ENCODE measurements at places on chromosomes 7 and 10. TPM values are rescaled to one million over a fixed set of nuclear protein-coding genes. Genes with fewer than 3 reads are reported as not detected.

GRCh38 chr7:30920584-30921539 is 9.2 kb downstream of the AQP1 start:
- DNase-seq, result no peak

DNA sequence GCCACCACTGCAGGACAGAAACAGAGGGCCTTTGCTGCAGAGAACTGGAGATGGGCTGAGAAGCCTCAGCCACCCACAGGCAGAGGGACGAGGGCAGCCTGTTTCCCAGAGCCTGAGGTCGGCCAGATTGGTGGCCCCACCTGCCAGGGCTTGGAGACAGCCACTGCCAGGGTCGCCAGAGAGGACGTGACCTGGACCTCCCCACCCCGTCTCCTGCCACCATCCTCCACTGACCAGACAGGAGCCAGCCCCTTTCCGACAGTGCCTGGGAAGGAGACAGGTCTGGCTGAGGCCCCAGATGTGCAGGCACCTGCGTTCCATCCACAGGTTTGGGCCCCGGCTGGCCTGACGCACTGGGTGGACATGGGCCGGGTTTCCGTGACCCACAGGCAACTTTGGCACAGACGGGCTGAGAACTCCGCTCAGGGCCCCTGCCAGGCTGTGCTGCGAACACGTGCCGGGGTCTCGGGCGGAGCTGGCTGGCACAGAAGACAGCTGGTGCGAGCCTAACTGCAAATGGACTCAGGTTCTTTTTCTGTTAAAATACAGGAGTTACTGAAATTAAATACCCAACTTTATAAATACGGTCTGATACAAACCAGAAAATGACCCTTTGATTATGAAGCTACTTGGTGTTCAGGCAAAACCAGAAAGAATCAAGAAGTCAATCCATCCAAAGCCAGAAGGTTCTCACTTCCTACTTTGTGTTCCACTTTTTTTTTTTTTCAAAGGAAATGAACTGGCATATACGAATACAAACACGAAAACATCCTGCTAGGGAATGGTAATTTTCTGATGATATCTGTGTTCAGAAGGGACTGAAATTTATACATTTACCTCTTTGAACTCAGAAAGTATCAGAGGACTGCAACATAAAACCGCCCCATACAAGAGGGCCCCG is 6.9 kb downstream of the COX19 start:
- no peak for DNase-seq

The AQP1 gene
- 18.4 TPM for total RNA-seq

- DNase-seq, result no peak
Observed at GRCh38 chr7:99990460-99990852, 14.6 kb upstream of the AZGP1 start.

- DNase-seq, result no peak
Observed at GRCh38 chr10:98921316-98921715, 314.3 kb downstream of the HPSE2 start.

DNA sequence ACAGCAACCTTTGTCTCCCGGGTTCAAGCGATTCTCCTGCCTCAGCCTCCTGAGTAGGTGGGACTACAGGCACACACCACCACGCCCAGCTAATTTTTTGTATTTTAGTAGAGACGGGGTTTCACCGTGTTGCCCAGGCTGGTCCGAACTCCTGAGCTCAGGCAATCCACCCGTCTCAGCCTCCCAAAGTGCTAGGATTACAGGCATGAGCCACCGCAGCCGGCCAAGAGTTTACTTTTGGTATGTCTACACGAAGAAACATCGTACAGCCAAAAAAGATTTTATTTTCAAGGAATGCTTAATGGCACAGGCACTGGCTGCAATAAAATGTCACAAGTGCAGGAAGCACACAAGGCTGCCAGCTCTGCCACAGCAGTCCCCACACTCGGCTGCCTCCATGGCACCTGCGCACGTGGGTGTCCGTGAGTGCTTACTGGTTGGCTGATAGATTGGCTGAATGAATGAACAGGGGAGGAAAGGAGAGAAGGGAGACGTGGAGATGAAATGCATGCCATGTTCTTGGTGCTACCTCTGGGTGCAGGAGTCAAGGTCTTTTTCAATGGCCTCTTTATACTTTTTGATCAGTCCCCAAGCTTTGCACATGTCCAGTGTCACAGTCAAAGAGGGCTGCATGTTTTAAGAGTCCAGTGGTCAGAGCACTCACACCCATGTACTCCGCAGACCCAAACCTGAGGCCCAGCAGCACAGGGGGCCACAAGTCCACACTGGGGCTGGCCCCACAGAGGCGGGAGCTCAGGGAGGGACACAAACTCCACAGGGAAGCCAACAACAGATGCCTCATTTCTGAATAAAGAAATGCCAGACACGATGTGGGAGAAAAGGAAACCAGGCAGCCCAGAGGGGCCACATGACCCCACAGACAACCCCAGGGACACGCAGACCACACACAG is 198.2 kb downstream of the MAD1L1 start:
- DNase-seq, result no peak

The CRYGN gene
- total RNA-seq, result 1.2 TPM

The SPDYE9 gene
- not detected for total RNA-seq

DNA sequence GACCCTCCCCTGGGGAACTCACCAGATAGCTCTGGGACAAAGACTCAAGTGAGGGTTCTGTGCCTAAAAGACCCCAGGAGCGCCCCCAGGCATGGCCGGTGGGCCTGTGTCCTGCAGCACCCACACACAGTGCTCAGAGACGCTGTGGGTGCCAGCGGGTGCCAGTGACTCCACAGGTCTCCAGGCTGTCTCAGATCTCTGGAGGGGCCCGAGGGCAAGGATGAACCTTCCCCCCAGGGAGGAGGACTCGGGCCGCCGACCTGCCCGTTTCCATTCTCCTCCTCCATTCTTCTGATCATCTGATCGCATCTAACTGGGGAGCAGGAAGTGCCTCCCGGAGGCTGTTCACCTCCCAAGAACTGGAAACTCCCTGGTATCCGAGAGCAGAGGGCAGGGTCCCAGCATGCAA is 980 bp downstream of the ADAM8 start:
- DNase-seq, result no peak

DNA sequence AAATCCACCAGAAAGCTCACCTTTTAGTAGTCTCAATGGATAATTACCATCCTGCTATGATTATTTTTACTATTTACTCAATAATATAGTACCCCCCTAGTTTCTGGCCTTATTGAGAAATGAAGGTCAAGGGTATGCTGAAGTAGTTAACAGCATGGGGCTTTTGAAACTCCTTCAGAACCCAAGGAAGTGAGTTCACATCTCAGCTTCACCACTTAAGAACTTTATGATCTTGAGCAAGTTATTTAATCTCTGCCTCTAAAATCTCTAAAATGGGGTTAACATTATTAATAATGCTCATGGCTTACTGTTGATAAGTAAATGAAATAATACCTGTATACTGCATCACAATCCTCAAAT is 5.8 kb downstream of the MTPN start:
- DNase-seq, result no peak

The ZDHHC6 gene
- 28.0 TPM for total RNA-seq

GRCh38 chr10:72140850-72141249 is 52.5 kb upstream of the SPOCK2 start:
- no peak for DNase-seq

DNA sequence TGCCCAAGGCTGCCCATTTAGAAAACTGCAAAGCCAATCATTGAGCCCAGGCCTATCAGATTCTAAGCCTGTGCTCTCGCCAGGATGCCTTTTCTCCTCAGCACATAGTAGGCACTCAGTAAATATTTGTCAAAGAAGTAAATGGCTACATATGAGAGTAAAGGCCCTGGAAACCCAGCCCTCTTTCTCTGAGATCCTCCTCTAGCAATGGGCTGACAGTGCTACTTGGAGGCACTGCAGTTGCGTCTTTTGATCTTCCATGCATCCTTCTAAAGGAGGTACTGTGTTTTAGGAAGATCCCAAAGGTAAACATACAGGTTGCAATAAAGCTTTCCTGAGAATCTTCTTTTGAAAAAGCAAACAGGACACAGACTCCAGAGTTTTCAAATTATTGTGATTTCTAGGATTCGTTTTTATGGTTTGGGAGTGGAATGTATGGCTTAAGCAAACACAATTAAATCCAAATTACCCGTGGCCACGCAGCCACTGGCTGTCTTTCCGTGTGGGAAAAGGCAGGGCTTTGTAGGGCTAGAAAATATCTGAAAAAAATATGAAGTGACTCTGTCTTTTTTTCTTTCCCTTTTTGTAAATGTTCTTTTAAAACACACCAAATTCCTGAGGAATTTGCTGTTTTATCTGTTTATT is 151.3 kb upstream of the BMPER start:
- DNase-seq, result no peak

The ADGRA1 gene
- total RNA-seq, result not detected

DNA sequence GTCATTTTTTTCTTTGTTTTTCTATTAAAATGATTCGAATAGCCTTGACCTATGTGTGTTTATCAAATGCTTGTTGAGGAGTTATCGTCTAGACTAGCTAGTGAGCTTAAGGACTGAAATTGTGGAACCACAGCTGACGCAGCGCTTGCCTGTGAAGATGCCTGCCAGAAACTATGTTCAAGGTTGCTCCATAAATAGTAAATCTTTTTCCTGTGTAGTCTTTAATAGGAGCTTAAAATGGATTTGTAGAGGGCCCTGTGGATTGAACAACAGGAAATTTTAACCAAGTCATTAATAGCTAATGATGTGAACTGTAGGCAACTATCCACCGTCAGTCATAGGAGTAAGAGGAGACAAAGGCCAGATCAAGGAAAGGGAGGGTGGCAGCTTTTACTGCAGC is 145.1 kb downstream of the GNAI1 start:
- DNase-seq, result no peak

GRCh38 chr10:92003258-92003657 is 79.7 kb downstream of the BTAF1 start:
- DNase-seq, result no peak

GRCh38 chr7:87543623-87544022 is 57.1 kb downstream of the ABCB1 start:
- no peak for DNase-seq

Measured in thymus (tissue), 14 donors.